ENCODE measurements at places on chromosomes 2 and 18.

DNA sequence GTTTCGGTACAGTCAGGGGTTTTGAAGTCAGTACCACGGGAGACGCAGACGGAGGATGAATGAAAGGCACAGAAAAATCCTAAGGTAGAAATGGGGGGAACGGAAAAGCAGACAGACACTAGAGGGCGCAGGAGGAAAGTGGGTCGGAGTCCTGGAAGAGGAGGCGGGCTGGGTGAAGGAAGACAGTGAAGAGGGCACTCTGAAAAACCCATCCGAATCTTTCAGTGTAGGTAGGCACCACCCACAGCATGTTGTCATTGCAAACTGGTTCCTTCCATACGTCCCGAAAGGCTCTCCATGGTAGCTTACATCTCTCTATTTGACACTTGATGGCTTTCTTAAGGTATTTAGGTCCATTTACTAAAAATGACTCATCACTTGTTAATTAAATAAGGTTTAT is 18.5 kb upstream of the ZNF236 start:
- DNase-seq = peak; percentile 45

DNA sequence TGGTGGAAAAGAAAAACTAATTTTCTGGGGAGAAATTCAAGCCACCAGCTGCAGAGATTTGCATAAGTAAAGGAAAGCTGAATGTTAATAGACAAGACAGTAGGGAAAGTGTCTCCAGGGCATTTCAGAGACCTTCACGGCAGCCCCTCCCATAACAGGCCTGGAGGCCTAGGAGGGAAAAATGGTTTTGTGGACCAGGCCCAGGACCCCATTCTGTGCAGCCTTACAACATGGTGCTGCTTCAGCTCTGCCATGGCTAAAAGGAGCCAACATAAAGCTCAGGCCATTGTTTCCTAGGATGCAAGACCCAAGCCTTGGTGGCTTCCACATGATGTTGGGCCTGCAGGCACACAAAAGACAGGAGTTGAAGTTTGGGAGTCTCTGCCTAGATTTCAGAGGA is 697.1 kb downstream of the SOCS6 start:
- no peak for DNase-seq

DNA sequence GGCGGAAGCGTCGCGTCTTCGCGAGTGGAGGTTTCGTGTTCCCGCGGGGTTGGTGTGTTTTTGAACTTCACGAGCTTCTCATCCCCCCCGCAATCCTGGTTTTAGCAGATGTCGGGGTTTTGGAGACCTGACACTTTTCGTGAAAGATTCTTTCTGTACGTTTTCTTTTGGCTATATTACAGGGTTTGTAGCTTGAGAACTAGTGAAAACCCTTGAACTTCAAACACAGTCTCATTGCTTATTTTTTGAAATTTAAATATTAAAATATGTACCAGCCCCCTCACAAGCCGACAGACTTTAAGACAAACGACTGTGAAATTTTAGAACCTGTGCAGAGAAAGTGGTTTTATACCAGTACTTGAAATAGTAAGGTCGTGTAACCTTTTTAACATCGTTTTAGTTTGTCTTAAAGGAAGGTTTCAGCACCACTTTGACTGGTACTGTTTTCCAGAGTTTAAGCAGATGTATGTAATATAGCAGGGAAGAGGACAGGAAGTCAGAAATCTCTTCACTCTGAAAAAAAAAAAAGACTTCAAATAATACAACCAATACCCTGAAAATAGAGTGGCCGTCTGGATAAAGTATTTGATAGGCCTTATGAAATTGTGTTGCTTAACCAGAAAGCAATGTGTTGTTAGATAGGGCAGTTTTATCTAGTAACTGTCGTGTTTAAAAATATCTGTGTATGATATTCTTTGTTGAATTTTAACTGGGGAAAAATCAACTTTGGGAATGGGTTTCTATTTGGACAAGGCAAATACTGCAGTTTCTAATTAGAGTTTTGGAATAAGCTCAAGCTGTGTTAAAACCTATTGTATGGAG is 1.4 kb downstream of the SPATS2L start:
- DNase-seq = no peak

- no peak for DNase-seq
Observed at GRCh38 chr2:38407111-38407682, 30.1 kb upstream of the ATL2 start.

GRCh38 chr18:79394534-79395307 is 1.0 kb upstream of the NFATC1 start:
- no peak for DNase-seq

DNA sequence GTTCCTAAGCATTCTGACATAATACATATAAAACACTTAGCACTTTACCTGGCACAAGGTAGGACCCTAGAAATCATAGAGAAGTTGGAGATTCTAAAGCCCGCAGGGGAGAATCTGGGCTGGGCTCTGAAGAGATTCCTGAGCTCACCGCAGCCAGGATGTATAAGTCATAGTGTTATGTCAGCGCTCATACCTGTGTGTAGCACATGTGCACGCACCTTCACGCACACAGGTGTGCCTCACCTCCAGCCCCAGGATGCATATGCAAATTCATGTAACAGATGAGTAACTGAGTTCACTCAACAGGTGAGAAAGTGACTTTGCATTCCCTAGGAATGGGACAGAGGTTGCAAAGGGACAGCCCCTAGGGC is 7.9 kb upstream of the SDC1 start:
- no peak for DNase-seq

DNA sequence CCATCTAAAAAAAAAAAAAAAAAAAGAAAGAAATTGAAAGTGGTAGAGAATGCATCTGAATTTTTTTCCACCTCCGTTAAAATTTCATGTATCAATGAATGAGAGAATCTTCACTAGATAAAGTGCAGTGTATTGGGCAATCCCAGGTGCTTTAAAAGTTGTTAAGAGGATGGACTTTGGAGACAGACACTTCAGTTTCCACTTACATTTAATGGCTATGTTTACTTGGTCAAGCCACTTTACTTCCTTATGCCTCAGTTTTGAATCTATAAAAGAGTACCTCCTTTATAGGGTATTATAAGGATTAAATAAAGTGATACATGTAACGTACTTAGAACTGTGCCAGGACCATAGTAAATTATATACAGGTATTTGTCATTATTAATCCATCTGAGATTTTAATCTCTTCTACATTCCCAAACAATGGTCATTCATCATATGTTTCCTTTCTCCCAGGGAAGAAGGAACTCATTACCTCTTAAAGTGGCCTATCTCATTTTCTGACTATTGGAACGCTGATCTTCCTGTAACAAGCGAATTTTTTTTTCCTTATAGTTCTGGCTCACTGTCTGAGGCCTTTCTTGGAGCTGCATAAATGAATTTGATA is 29.1 kb upstream of the TANK start:
- no peak for DNase-seq

- DNase-seq = no peak
Observed at GRCh38 chr2:30408961-30409387, 38.1 kb upstream of the LCLAT1 start.

DNA sequence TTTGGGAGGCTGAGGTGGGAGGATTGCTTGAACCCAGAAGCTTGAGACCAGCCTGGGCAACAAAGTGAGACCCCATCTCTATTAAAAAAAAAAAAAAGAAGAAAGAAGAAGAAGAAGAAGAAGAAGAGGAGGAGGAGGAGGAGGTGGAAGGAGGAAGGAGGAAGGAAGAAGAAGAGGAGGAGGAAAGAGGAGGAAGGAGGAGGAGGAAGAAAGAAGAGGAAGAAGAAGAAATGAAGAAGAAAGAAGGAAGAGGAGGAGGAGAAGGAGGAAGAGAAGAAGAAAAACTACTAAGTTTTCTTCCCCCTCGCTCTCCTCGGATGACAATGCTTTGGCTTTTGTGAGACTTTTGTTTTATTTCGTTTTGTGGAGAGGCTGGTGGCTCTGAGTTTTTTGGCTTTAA is 30.1 kb upstream of the EFHD1 start:
- DNase-seq = no peak

DNA sequence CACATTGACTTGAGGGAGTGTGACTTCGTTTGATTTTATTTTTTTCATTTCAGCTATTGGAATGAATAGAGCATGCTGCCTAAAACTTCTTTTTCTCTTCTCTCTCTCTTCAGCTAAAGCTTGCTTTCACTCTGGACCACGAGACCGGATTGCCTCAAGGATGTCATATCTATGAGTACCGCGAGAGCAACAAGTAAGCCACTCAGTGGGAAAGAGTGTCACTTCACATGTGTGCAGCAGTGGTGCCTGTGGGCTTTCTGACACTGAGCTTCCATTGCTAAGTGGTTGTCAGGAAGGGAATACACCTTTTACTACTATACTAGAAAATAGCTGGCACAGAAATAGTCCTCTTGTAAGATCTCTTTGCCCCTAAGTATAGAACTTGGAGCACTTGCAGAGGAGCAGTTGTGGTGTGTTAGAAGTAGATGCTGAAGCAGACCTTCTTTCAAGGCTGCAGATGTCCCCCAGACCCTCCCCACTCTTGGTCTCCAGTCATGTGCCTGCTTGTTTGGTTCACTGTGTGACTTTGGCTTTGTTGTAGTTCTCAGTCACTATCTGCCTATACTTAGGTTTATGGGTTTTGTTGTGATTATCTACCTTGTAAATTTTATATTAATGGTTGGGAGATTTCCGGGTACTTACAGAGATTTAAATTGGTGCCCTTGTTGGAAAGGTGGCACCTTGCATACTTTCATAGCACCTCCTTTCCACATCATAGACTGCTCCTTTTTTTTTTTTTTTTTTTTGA is 78.5 kb upstream of the ALPP start:
- no peak for DNase-seq

- no peak for DNase-seq
Observed at GRCh38 chr18:41828137-41828536, 126.9 kb upstream of the PIK3C3 start.

DNA sequence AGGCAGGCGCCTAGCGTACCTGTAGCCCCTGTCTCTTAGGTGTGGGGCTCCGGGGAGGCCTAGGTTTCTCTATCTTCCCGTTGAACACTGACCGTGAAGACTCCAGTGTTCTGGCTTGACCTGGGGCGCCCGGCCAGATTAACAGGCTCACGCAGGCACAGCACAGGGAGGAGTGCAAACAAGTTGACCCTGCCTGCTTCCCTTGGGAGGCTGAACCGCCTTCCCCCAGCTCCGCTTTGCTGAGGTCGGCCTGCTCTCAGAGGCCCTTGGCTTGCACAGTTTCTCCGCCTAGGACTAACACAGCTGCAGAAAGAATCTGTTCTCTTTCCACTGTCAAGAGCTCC is 567 bp downstream of the PCYOX1 start:
- DNase-seq = no peak

DNA sequence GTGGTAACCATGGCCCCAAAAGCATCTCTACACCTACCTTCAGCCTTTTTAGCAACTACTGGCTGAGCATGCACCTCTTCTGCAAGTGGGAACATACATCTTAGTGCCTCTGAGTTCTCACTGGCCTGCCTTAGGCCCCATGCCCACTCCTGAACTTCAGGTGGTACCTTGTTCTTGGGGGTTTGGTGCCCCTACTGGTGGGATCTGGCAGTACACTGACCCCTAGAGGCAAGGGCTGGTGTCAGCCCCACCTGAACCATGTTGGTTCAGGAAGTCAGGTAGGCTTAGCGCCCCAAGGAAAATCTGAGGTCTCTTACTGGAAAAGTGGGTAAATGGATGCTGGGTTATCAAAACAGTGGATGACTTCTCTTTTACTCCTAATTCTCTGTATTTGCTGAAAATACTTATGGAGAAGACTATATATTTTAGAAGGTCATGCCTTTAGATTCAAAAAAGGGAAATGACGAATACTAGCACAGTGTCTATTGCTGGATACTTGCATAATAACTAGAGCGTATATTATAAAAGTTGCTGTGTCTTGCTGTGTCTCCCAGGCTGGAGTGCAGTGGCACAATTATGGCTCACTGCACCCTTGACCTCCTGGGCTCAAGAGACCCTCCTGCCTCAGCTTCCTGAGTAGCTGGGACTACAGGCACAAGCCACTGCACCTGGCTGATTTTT is 84.6 kb downstream of the RAB31 start:
- DNase-seq = no peak

DNA sequence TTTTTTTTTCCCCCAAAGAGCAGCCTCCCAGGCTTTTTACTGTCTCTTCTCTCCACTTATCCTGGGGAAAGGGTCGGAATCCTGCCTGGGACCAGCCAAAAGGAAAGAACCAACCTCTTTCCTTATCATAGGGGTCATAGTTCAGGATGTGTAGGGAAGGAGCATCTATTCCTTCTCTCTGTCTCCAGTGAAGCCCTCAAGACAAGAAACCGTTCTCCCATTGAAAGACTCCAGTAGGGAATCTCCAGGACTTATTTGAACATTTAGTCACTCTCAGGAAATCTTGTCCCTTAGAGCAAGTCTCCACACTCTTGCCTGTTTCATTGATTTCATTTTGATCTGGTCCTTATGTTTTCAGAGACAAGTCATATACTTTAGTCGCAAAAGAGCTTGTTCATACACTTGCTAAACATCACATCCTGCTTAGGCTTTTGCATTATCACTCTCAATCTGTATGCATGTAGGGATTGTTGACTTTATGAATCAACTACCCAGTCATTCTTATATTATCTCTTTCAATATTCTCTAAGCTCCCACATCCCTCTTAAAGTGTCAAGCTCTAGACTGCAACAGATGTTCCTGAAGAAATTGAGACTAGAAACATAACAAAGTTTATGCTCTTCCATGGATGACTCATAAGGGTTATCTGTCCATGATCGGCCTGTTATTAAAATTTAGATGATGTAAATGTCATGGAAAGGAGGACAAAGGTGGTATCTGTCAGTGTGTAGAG is 116.2 kb upstream of the ST6GAL2 start:
- DNase-seq = no peak

DNA sequence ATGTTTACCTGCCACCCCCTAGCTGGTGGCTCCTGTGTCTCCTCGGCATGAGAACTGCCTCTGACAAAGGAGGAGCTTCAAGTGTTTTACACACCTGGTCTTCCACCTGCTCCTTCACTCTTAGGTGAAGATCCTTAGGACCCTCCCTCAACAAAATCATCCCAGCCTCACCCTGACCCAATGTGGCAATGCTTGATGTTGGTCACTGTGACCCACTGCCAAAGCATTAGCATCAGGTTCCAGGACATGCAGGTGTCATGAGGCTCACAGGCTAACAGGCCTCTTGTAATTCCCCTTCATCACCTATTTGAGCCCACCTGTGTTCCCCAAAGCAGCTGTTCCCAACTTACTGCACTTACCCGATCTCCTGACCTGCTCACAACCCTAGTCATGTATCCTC is 9.8 kb downstream of the FZD5 start:
- no peak for DNase-seq

DNA sequence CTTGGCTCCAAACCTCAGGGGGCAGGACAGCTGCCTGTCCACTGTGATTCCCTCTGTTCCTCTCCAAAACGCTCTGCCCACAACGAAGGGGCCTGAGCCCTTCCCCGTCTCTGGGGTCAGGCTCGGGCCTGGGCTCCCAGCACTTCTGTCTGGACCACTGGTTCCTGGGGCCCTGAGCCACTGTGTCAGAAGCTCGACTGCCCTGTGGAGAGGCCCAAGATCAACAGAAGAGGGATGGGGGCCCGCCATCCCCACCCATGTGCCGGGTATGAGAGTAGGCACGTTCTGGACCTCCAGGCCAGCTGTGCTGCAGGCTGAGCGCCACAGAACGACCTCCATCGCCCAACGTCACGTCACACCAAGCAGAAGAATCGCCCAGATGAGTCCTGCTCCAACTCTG is 119.9 kb upstream of the HS6ST1 start:
- DNase-seq = no peak
